ENCODE measurements at places on chromosomes 3 and 15. TPM values are rescaled to one million over a fixed set of nuclear protein-coding genes. Genes with fewer than 3 reads are reported as not detected.

CEP97 gene
- total RNA-seq, result 3.3 TPM

C3orf18 gene
- total RNA-seq, result 7.5 TPM

NMNAT3 gene
- total RNA-seq, result 1.2 TPM

ECE2 gene
- total RNA-seq, result 0.12 TPM

IL17RE gene
- 1.9 TPM for total RNA-seq

ITPR1 gene
- 37.4 TPM for total RNA-seq

MTMR10 gene
- 11.0 TPM for total RNA-seq

CDHR4 gene
- not detected for total RNA-seq

GABRA5 gene
- not detected for total RNA-seq

All from cardiac ventricle fibroblast (primary cell).